ENCODE measurements at places on chromosomes 16 and 17.

GRCh38 chr17:40515011-40515410 lies 13.6 kb upstream of the TNS4 start:
- no peak for DNase-seq

DNA sequence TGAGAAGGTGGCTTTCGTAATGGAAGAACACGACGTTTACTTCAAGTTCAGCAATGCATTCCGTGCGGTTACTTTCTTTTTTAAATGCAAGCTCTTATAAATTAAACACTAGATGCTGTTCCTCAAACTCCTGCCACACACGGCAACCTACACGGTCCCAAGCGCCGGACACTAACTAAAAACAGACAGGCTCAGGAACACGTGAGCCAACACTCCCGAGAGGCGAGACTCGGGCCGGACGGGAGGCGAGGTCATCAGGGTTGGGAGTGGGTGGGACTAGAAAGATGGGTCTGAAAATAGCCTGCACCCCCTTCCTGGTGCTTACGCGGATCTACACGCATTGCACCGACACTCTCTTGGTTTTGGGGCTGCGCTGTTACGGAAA lies 6.4 kb downstream of the CLCN7 start:
- no peak for DNase-seq

GRCh38 chr16:28603381-28604185 lies 6.3 kb downstream of the SULT1A1 start:
- no peak for DNase-seq

GRCh38 chr17:81261582-81262336 lies 22.6 kb downstream of the NDUFAF8 start:
- no peak for DNase-seq

- DNase-seq, result peak; percentile 51
These were observed 295.9 kb upstream of the N4BP1 start for GRCh38 chr16:48905632-48906505.

All from NCI-H82 (cell line).